Upper lobe of left lung (tissue), 6 donors: ENCODE measurements at places on chromosomes 11 and 22. TPM values are rescaled to one million over a fixed set of nuclear protein-coding genes. Genes with fewer than 3 reads are reported as not detected.

The TSSK2 gene
- not detected for total RNA-seq

DNA sequence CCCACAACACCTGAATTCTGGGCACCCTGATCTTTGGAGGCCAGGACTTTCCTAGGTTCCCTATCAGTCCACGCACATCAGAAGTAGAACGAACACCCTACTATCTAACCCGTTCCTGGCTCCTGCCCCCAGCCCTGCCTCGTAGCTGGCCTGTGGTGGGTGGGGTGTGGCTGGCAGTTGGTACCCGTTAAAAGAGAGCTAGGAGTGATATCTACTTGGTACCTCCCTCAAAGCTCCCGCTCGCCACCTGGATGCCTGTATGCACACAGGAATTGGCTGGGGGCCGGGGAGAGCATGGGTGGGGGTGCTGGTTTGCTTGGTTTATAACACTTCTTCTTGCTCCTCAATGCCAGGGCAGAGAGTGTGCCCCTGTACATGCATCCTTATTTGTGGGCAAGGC lies 14.0 kb upstream of the NECTIN1 start:
- no peaks in the 10 kb centered on the region for H3K27me3 ChIP-seq
- no peak for DNase-seq
- H3K27ac ChIP-seq: no peak overlapping the region
- peaks cover 8% of the 10 kb centered on the region for H3K4me1 ChIP-seq
- H3K4me3 ChIP-seq: no peak overlapping the region

DNA sequence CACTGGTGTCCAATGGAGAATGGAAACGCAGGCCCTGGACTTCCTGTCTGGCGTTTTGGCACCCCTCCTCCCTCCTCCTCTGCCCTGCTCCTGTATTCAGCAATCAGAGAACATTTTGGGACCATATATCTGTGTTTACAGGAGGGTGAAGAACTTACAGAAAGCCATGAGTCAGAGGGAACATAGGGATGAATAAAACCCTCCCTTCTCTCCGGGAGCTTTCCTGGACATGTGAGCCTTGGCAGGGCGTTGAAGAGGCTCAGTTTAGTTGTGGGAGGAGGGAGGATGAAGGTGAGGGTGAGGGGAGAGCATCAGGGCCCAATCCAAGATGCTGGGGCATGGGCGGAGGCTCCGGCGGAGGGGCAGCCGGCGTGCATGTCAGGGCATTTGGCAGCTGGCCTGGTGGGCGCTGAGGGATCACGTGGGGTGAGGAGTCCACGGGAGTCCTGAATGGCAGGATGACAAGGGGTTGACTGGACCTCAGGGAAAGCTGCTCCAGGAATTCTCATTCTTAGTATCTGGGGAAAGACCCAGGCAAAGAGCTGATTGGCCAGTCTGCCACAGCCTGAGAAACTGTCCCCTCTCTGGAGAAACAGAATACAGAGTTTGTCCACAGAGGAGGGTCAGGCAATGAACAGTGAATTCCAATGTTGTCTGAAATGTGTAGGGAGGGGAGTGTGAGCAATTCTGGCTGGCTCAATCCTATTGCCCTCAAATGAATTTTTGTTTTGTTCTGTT lies 28.9 kb downstream of the MICAL2 start:
- DNase-seq: no peak
- H3K27me3 ChIP-seq: no peaks in the 10 kb centered on the region
- no peak overlapping the region for H3K4me3 ChIP-seq
- peaks cover 81% of the 10 kb centered on the region for H3K4me1 ChIP-seq
- H3K36me3 ChIP-seq: no peaks in the 10 kb centered on the region
- H3K27ac ChIP-seq: peak overlapping the region; percentile 23

- H3K4me3 ChIP-seq: no peak overlapping the region
- no peaks in the 10 kb centered on the region for H3K36me3 ChIP-seq
- H3K27me3 ChIP-seq: no peaks in the 10 kb centered on the region
- H3K4me1 ChIP-seq: peaks cover 48% of the 10 kb centered on the region
Measured at GRCh38 chr11:117816151-117816741, 8.3 kb downstream of the FXYD2 start.

The GGT1 gene
- total RNA-seq: 122 TPM

- no peaks in the 10 kb centered on the region for H3K27me3 ChIP-seq
- H3K36me3 ChIP-seq: peaks cover 87% of the 10 kb centered on the region
- no peaks in the 10 kb centered on the region for H3K4me1 ChIP-seq
- peak; percentile 80 for DNase-seq
- H3K27ac ChIP-seq: no peak overlapping the region
Measured at GRCh38 chr11:494761-495536, 12.1 kb downstream of the RNH1 start.

GRCh38 chr22:35552196-35552842 lies 11.7 kb downstream of the RASD2 start:
- H3K4me3 ChIP-seq: no peak overlapping the region
- H3K27ac ChIP-seq: no peak overlapping the region
- H3K36me3 ChIP-seq: no peaks in the 10 kb centered on the region
- no peak for DNase-seq
- no peaks in the 10 kb centered on the region for H3K27me3 ChIP-seq
- no peaks in the 10 kb centered on the region for H3K4me1 ChIP-seq

The OPCML gene
- not detected for total RNA-seq

The C11orf21 gene
- 2.3 TPM for total RNA-seq

- DNase-seq: no peak
- no peak overlapping the region for H3K27ac ChIP-seq
- H3K27me3 ChIP-seq: no peaks in the 10 kb centered on the region
- H3K4me1 ChIP-seq: no peaks in the 10 kb centered on the region
- H3K36me3 ChIP-seq: no peaks in the 10 kb centered on the region
Measured at GRCh38 chr11:124199702-124200101, 16.6 kb downstream of the OR10D3 start.

- DNase-seq: no peak
- no peaks in the 10 kb centered on the region for H3K27me3 ChIP-seq
- H3K27ac ChIP-seq: no peak overlapping the region
- H3K4me3 ChIP-seq: no peak overlapping the region
- H3K4me1 ChIP-seq: peaks cover 13% of the 10 kb centered on the region
- H3K36me3 ChIP-seq: no peaks in the 10 kb centered on the region
Measured at GRCh38 chr11:76164081-76164480, 42.2 kb downstream of the WNT11 start.

The MB gene
- total RNA-seq: not detected

DNA sequence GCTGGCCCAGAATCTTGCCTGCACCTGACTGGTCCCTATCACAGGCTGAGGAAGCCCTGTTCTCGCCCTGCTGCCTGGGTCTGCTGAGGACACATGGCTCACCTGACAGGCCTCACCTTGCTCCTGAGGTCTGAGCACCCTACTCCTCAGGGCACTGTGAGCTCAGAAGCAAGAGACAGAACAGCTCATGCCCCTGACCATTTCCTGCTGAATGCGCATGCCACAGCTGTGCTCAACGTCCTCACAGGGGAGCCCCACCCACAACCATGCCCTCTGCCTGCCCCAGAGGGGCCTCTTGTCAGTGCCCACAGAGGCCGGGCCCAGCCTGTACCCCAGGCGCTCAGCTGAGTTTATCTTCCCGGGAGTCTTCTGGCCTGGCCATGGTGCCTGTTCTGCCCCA lies 2.8 kb upstream of the TSPO start:
- H3K27ac ChIP-seq: peak overlapping the region; percentile 82
- peaks cover 29% of the 10 kb centered on the region for H3K4me1 ChIP-seq
- peak; percentile 44 for DNase-seq
- no peaks in the 10 kb centered on the region for H3K27me3 ChIP-seq
- no peaks in the 10 kb centered on the region for H3K36me3 ChIP-seq

The FXYD2 gene
- 0.15 TPM for total RNA-seq

The CFAP300 gene
- total RNA-seq: 3.3 TPM

The KIF18A gene
- total RNA-seq: 4.9 TPM
